ENCODE measurements at places on chromosomes 4 and X.

GRCh38 chr4:181470306-181470705 lies 772.9 kb upstream of the TENM3 start:
- DNase-seq: no peak

DNA sequence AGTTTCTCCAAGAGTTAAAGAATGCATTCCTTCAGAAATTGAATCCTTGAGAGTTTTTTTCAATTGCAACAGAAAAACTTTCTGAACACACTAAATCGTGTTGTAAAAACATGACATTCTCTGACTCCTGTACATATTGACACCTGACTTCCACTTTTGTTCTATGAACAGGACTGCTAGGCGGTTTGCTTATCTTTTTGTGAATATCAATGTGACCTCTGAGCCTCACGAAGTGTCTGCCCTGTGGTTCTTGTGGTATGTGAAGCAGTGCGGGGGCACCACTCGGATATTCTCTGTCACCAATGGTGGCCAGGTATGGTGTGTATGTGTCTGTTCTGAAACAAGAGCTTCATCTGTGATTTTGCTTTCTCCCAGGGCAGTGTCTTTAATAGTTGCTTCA lies 71.9 kb downstream of the MAOA start:
- DNase-seq: no peak

DNA sequence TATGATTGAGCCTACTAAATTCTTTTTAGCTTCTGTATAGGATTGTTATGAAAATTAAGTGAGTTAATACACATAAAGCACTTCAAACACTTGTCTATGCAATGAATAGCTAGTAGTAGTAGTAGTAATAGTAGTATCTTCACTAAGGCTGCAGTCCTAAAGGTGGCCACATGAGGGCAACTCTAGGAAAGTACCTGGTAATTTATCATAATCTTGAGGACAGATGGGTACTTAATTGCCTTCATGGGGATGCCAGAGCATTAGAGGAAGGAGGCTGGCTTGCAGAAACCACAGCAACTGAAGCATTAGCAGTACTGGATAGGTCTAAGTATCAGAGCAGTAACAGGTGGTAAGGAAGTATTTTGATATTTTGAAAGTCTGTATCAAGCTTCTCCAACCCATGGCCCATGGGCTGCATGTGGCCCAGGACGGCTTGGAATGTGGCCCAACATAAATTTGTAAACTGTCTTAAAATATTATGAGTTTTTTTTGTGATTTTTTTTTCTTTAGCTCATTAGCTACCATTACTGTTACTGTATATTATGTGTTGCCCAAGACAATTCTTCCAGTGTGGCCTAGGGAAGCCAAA lies 17.3 kb downstream of the NIPAL1 start:
- no peak for DNase-seq

DNA sequence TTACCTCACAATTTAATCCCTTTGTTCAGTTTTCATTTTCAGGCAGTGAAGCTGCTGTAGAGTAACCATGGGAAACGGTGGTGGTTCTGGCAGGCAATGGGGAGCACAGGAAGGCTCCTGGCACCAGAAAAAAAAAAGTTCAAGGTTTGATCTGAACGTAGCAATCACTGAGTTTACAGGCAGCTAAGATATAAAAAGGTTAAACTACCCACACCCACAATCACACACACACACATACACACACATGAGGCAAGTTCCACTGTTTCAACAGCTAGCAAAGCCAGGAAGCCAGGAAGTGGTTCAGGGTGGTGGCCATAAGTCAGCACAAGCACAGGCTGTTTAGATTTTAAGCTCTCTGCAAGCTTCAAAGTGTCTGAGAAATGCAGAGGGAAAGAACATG lies at the start of gene SULT1B1:
SULT1B1 (minus strand) TSS at position 166 of the 400 bp plus-strand sequence. CDS start 5,403 bp downstream, outside the sequence.
- DNase-seq: peak; percentile 36

DNA sequence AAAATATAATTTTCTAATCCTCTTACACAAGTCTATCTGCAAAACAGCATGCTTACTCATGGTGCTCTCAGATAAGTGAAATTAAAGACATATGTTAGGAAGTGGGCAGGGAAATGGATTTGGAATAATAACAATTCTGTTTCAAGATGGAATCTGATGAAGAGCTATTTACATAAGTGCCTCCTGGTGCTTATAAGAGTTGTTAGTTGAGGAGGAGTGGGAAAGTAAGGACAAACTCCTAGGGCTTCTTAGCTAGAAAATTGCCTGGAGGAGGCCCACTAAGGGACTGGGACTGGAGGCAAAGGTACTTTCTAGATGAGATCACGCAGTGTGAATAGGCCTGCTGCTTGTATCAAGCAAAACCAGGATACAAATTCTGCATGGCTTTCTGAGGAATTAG lies 939.8 kb downstream of the GLUD2 start:
- DNase-seq: no peak

GRCh38 chrX:40459571-40460158 lies 121.1 kb upstream of the ATP6AP2 start:
- no peak for DNase-seq

DNA sequence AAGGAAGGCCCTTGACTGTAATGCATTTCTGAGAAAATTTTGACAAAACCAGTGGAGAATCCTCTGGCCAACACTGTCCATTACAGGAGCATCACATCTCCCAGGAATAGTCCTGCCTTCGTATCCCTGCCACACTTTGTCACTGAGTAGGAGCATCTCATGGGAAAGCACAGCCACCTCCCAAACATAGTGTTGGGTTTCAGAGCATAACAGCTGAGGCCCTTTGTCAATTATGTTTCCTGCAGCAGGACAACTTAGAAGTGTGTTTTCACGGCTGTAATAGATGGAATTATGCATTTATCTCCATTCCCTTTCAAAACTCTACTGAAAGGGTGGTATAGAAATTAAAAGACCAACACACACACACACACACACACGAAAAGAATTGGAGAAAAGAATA lies 91.1 kb upstream of the SMAD1 start:
- DNase-seq: no peak

DNA sequence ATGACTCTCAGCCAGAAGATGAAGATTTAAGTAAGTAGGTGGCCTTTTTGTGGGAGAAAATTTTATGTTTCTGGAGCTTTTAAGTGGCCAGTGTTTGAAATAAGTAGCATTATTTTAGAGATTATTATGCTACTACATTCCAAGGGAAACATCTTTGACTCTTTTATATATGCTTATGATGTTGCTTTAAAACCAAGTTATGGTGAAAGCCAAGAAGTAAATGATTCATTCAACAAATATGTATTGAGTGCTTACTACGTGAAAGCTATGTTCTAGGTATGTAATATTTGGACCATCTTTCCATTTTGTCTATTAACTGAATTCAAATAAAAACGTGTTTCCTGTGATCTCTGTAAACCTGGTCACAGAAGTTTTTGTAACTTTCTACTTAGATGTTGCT lies 58.3 kb downstream of the ZFX start:
- DNase-seq: no peak

DNA sequence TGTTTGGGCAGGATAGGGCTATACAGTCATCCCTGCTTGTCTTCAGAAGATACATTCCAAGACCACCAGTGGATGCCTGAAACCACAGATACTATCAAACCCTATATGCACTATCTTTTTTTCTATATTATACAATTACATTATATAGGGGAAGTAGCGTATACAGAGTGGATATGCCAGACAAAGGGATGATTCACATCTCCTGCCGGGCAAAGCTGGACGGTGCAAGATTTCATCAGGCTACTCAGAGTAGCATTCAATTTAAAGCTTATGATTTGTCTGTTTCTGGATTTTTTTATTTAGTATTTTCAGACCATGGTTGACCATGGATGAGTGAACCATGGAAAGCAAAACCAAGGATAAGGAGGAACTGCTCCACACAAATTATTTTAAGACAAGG lies 7.0 kb upstream of the AMTN start:
- DNase-seq: no peak

DNA sequence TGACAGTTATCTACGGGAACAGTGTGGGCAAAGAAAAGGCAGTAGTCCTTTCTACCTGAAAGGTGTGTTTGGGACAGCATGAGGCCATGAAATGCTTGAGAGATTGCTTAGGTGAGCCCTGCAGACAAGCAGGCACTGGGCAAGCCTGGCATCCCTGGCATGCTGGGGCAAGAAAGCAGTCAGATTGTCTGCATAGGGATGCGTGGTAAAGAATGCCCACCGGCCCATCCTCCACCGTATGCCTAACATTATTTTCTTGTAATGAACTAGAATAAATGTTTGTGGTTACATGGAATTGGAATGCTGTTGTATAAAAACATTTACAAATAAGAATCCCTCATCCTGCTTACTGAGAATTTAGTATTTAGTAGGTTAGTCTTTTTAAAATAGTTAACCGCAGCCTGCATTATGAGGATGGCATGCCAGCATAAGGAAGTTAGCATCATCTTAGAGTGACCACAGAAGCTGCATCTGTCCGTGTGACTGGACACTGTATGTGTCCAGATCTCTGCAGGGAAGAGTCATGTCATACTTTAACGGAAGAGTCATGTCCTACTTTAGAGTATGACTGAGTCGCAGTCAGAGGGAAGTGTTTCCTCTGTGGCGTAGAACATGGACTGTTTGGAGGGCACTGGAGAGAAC lies 18.9 kb downstream of the ZBTB49 start:
- no peak for DNase-seq

- no peak for DNase-seq
These were observed 285.5 kb downstream of the CRLF2 start for GRCh38 chrX:926991-927390.

GRCh38 chr4:3322059-3322550 lies 29.3 kb downstream of the RGS12 start:
- no peak for DNase-seq

- DNase-seq: peak; percentile 39
These were observed 50.5 kb upstream of the UGT2B4 start for GRCh38 chr4:69546134-69546765.

DNA sequence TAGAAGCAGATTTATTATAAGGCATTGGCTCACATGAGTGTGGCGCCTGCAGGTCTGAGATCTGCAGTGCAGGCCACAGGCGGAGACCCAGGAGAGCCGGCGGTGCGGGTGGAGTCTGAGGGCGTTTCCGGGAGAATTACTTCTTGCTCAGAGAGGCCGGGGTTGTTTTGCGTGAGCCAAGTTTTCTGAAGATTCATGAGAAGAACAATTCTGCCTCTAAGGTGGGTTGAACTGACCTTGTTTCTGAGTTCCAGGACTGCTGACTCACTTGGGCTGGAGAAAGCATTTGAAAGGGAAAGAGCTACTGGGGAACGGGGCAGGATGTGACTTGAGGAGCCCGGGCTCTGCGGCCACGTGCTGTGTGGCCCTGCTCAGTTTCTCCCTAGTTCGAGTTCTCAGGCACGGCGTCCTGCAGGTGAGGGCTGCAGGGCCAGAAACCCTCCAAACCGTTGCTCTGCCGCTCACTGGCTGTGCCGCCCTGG lies 36.7 kb upstream of the SORCS2 start:
- DNase-seq: no peak

DNA sequence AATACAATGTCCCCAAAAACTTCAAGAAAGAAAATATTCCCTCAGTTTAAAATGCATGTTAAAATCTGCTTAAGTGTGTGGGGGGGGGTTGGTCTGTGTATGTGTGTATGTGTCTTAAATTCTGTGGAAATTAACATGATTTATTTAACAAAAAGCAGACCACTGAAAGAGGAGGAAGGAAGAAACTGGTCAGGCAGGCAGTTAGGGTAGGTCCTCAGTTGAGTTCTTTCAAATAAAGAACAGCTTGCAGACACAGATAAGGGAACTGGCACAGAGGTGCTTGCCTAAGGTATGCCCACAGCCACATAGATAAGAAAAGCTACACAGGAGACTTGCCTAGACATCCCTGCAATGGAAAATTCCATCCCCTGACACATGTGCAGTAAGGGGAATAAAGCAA lies 28.8 kb upstream of the TFDP3 start:
- no peak for DNase-seq

DNA sequence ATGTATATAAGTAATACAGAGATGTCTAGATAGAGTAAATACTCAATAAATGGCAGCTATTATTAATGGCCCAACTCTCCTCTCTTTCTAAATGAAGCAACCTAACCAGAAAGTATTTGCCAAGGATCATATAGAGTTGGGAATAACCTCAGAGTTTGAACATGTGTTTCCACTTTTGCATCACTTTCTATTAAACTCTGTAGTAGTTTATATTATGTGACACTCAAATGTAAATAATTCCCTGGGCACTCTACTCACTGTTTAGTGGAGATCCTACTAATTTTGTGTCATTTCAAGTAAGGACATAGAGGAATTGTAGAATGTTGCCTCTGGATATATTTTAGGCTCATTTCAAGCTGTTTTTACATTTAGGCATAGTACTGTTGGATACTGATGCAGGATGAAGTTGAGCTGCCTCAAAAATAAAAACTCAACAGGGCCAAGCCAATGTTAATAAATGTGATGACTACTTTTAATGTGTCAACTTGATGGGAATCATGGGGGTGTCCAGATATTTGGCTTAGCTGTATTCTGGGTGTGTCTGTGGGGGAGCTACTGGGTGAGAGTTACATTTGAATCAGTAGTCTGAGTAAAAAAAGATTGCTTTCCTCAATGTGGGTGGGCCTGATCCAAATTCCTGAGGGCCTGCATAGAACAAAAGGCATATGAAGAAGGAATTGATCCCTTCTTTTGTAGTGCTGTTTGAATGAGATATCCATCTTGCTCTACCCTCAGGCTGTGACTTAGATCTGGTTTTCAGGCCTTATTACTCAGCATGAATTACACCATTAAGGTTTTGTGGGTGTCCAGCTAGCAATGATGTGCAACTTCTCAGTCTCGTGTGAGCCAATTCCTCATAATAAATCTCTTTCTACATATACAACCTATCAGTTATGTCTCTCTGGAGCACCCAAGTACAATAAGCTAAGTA lies 1368.2 kb downstream of the STIM2 start:
- no peak for DNase-seq

DNA sequence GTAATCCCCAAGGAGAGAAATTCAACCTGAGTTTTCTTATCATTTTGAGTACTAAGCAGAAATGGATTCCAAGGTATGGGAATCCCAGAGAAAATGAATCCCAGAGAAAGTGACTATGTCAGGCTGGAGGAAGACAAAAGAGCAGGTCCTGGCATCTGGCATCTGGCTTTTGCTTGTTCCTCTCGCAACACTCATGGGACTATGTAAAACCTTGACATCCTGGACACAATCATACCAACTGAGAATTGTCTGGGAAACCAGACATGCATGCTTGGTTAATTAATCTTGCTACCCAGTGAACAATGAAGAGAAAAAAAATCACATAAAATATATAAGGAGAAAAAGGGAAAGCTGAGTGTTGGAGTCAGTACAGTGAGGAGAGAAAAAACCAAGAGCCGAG lies 12.9 kb downstream of the DCAF8L1 start:
- DNase-seq: no peak

DNA sequence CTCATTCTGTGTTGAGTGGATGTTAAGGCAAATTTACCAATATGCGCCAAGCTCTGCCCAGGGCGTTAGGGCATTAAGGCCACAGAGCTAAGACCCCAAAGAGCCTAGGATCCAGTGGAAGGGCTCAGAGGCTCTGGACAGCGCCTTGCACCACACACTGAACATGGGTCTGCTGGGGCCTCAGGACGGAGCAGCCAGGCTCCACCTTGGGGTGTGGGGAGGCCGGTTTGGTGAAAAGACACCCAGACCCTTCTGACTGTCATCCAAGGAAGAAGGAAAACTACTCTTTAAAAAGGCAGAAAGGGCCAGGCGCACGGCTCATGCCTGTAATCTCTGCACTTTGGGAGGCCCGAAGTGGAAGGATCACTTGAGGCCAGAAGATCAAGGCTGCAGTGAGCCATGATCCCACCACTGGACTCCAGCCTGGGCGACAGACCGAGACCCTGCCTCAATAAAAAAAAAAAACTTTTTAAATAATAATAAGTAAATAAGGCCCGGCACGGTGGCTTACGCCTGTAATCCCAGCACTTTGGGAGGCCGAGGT lies 1.3 kb upstream of the MRFAP1 start:
- no peak for DNase-seq

- no peak for DNase-seq
These were observed 232.0 kb downstream of the ARHGAP10 start for GRCh38 chr4:147963839-147964238.

- no peak for DNase-seq
These were observed 87.5 kb upstream of the PTPN13 start for GRCh38 chr4:86506591-86506990.

Measured in retinal pigment epithelial cell (primary cell).